Fibroblast of upper back skin (primary cell): ENCODE measurements at places on chromosomes 7 and 10.

DNA sequence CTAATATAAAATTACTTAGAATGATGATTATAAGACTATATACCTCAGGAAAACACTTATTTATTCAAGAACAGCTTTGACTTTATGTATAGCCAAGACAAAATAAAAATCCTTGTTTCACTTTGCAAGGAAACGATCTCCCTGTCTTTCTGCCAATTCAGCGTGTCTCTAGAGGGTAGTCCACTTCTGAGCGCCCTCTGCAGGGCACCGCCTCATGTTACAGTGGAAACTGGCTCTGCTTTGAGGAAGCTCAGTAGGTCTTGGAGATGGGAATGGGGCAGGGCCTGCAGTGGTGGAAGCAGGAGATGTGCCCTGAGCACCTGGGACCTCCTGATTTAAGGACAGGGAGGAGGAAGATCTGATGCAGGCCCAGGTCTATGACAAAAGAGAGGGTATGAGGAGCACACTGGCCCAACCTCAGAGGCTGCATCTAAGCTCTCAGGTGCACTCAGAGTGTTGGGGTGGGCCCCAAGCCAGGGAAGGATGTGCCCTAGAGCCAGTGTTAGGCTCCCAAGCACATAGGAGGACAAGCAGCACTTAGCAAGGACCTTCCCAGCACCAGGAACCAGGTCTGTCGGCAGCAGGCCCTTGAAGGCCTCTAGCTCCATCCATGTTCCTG is 481.0 kb downstream of the TNS3 start:
- DNase-seq: peak; percentile 60

- no peak for DNase-seq
Observed at GRCh38 chr7:157568106-157568769, 231.4 kb downstream of the DNAJB6 start.

- peak; percentile 56 for DNase-seq
Observed at GRCh38 chr7:28533731-28534531, 121.6 kb downstream of the CREB5 start.

GRCh38 chr10:119614686-119615085 is 17.9 kb upstream of the TIAL1 start:
- DNase-seq: no peak

GRCh38 chr7:117012696-117013095 is 59.4 kb downstream of the ST7 start:
- DNase-seq: peak; percentile 43

DNA sequence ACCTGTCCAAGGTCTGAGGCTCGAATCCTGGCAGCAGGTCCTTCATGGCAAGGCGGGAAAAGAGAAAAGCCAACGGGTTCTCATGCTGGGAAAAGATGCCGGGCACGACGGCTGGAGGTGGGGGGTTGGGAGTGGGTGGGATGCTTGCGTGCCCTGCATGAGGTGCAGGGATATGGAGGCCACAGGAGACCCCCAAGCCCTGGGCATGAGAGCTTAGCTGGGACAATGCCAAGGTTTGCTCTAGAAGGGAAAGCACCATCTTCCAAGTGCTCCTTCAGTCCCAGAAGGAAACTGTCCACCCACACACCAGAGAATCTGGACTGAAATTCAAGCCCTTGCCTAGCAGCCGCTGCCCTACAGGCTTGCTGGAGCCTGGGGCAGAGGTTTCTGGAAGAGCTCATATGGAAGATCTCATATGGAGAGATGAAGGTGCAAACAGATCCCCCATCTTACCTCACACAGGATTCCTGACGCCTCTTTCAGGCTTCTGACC is 64.3 kb downstream of the ZRANB1 start:
- no peak for DNase-seq

GRCh38 chr10:97121041-97121440 is 64.7 kb downstream of the SLIT1 start:
- DNase-seq: no peak

GRCh38 chr7:51141451-51142003 is 175.1 kb downstream of the COBL start:
- DNase-seq: peak; percentile 25

DNA sequence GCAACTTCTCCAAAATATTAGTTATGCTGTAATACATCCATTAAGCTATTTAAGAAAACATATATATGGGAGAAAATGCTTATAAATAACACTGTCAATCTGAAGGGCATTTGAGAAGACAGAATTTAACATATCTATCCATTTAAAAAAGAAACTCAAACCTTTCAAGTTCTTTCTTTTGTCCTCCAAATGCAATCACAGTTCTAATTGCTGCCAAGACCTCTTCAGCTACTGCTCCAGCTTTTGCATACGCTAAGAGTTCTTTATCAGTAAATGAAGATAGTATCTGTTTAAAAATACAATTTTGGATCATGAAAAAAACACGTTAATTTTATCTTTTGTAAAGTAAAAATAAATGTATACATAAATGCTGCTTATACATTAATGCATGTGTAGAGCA is 39.6 kb downstream of the ABCB1 start:
- DNase-seq: no peak

DNA sequence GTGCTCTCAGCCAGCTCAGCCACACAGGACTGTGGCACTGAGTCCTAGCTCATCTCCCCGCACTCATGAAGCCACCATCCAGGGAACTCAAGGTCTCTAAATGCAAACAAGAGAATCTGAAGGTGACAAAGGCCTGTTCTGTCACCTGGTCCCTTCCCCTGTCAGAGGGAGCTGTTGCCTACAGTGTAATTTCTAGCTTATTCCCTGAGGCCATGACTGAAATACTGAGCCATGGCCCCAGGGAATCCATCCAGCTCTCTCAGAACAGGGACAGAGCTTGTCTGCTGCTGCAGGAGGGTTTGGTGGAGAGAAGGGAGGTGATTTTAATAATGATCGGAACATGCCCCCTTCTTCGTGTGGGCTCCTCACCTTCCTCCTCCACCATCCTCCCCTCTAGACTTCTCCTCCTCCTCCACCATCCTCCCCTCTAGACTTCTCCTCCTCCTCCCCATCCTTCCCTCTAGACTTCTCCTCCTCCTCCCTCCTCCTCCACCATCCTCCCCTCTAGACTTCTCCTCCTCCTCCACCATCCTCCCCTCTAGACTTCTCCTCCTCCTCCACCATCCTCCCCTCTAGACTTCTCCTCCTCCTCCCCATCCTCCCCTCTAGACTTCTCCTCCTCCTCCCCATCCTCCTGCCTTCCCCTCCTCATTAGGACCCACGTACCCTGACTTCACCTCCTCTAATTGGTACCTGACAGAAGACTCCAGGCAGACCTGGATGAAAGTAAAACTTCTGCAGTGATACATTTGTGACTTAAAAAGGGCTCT is 338.0 kb upstream of the MKI67 start:
- peak; percentile 6 for DNase-seq

DNA sequence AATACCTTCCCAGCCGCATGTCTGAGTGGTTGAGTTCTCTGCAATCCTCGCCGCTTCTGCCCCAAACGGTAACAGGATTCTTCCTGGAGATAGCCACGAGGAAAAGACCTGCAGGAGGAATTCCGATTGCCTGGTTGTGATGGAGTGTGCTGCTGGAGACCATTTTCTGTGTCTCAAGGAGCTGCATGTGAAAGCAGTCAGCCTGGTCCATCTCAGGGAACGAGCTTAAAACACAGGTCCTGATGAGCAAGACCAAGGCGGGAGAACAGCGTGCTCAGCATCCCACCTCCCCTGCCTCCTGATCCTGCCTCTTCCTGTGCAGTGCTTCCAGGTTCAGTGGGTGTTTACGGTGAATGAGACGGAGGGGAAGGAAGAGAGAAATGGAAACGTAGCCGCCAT is 26.5 kb downstream of the VIPR2 start:
- no peak for DNase-seq

DNA sequence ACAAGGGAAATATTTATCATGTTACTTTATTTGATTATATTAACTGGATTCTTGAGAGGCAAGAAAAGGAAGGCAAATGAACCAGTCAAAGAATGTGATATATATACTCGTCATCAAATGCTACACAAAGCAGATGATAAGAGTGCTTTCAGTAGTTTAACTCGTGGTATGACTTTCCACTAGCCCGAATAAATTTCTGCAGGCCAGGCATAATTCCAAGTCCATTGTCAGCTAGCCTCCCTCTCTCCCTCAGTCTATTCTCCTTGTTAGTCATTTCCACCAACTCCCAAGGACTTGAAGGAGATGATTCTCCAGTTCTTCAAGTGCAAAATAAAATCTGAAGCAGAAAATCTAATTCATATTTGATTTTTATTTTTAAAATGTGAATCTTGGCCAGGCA is 190.5 kb downstream of the GLI3 start:
- peak; percentile 60 for DNase-seq

- DNase-seq: peak; percentile 47
Observed at GRCh38 chr7:77940647-77941046, 142.1 kb downstream of the PHTF2 start.

- no peak for DNase-seq
Observed at GRCh38 chr10:63755441-63755840, 234.2 kb downstream of the REEP3 start.

DNA sequence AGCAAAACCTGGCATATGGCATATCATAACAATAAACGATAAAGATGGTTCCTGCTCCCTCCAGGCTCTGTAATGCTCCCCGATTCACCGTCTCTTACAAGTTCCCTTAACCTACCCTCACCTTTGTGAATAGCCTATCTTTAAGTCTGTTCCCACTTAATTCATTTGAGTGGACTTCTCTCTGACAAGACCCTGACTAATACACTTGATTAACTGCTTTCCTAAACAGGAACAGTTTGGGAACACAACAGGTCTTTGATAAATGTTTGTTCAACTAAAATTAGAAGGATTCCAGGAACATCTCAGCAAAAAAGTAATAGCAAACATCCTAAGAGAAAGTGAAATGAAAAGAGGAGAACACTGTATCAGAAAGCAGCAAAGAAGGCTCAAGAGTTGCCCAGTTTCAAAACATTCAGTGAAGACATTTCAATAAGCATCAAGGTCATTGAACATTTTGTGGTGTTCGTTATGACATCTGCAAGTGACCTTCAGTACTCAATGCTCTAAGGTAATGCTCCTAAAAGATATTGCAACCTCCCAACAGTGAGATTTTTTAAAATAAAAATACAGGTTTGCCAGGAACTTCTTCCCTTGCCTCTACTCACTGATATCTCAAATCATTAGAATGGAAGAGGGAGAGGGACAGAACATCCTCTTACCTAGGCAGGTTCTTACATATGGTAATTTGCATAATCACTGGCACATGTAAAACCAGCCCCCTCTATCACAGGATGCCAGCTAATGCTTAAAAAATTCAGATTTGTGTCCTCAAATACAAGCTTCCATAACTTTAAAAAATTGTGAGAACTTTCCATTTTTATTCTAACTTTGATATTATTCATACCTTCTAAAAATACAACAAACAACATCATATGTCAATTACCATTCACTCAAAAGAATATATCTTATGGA is 11.4 kb upstream of the ARHGAP12 start:
- DNase-seq: no peak

- DNase-seq: no peak
Observed at GRCh38 chr7:22611758-22612079, 111.7 kb upstream of the STEAP1B start.

DNA sequence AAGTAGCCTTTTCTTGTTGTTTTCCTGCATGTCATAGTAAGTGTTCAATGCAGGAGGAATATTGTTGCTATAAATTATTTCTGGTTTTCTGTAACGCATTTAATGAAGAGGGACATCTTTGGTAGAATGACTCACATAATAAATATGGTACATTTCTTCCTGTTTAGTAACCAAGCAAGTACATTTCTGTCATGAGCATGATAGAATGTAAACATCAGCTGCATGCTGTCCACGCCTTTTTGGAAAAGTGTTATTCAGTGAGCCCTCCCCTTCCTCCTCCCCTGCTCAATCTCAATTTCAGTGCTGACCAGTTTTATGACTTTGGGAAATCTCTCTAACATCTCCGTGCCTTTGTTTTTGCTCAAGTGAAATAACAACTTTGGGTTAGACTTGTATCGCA is 664.0 kb downstream of the XPNPEP1 start:
- DNase-seq: peak; percentile 7

- peak; percentile 5 for DNase-seq
Observed at GRCh38 chr7:31126976-31127375, 74.9 kb downstream of the ADCYAP1R1 start.

- DNase-seq: no peak
Observed at GRCh38 chr7:140915935-140916555, 8.7 kb downstream of the BRAF start.

GRCh38 chr10:112782200-112782907 is 167.7 kb upstream of the TCF7L2 start:
- peak; percentile 14 for DNase-seq

GRCh38 chr10:132194726-132195125 is 8.0 kb downstream of the DPYSL4 start:
- DNase-seq: no peak

DNA sequence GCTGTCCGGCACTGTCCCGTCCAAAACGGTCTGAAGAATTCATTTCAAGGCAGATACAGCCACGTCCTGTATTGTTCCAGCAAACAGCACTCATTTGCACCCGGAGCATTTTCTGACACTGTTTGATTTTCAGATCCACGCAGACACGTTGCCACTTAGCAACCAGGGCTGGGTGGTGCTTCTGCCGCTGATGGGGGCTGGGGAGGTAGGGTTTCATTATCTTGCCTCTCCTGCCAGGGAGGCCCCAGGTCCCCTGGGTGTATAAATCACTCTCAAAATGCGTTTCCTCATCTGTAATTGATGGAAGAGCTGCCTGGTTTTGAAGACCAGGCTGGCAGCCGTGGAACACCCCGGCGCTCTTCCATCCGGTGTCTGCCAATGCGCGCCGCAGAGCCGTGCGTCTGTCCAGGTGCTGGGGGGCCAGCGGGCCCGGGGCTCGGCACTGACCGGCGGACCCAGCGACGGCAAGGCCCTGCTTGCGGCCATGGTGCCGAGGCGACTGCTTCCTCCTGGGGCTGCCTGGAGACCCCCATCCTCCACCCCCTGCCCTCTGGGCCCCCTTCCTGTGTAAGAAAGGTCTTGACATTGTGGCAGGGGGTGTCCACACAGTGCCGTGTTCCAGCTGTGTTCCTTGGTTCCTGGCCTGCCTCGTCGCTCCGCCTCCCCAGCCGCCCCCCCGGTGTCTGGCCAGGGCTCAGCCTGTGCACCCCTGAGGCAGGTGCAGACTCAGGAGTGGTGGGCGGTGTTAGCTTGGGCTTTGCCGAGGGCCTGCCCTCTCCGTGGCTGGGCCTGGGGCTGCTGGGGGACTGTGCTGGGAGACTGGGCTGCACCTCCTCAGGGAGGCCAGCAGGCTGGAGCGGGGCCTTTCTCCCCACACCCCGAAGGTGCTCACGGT is 16.6 kb downstream of the ADGRA1 start:
- no peak for DNase-seq

DNA sequence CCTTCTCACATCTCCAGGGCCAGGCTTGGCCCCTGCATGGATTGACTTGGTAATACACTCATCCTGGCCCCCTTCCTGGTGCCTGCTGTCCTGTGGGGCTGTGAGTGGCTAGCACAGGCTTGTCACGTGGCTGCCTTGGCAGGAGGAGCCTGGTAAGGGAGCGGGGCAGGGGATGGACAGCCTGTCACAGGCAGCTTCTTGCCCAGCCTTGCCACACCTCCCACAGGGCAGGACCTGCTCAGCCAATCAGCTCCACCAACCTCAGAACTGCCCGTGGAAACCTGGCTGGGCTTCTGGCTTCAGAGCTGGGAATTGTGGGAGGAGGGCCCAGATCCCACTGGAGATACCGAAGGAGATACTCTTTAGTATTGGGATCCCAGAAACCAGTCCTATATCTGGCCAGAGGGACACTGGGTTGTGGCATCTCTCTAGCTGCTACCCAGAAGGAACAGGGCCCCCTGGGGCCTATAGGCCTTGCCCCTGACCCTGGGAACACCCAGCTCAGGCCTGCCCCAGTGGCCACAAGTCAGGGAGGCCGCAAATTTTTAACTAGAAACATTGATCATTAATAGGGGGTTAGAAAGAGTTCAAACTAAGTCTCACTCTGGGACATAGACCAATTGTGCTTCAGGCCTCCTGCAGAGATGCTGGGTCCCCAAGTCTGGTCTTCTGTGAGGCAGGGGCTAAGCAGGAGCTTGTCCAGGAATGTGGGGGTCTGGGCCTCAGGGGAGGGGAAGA is at the start of gene HOGA1:
TSS of gene HOGA1 (plus strand) at position 330 of the 738 bp plus-strand sequence. CDS start at position 645, 315 bp downstream.
- DNase-seq: peak; percentile 63
